ENCODE measurements at places on chromosomes 11 and 22.

DNA sequence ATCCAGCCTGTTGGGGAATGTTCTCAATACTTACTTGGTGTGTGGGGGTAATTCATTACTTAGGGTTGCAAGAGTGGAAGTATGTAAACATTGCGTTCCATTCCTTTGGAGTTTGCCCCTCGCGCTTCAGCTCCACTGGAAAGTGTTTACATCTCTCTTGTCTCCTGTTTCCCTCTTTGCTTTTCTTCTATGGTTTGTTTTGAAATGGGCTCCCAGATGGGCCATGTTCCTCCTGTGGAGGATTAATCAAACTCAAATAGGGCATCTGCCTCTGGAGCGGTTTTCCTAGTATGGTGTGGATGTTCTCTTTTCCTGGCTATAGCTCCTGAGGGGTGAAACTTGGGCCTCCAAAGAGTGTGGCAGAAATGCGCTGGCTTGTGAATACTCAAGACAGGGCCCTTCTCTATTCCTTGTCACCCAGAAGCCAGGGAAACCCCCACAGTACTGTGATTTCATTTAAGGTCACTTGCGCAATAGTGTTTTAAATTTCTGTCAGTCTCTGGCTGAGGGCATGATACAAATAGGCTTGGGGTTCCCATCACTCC, 51.9 kb downstream of the CD44 start:
- DNase-seq = no peak

DNA sequence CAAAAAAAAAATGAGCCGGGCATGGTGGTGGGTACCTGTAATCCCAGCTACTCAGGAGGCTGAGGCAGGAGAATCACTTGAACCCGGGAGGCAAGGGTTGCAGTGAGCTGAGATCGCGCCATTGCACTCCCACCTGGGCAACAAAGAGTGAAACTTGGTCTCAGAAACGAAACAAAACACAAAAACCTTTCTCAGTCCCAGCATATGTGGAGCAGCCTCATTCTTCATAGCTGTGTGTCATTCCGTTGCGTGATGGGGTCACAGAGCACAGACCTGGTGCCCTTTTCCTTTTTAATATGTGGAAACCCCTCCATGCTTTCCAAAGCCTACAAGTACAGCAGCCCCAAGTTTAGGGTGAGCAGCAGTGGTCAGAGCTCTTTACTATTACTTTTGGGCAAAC, 13.7 kb downstream of the PEX26 start:
- no peak for DNase-seq

DNA sequence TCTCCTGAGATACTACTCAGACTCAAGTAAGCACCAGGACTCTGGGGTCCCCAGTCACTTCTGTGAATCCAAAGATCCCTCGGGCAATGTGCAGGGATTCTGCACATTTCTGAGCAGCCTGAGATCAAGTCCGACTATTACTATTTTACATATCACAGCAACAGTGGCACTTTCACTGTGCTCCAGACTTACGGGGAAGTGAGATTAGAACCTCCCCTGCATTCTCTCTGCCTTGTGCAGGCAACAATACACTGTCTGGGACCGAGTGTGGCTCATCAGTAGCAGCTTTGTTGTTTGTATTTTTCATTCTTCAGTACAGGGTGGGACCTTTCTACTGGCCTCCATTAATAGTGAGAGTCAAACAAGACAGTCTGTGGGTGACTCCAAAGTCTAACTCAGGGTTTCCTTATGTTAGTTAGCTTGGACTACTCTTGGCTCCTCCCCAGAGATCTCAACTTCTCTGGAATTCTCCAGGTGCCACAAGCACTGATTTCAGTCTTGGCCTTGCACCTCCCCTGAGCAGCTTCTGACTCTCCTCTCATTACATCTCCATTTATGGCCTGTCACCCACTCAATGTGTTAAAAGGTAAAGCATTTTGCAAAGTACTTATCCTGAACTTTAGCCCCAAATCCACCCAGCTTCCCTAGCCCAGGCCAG, 76.2 kb upstream of the TOP3B start:
- DNase-seq = no peak

- no peak for DNase-seq
Measured at GRCh38 chr11:27122001-27122400, 81.4 kb downstream of the BBOX1 start.

DNA sequence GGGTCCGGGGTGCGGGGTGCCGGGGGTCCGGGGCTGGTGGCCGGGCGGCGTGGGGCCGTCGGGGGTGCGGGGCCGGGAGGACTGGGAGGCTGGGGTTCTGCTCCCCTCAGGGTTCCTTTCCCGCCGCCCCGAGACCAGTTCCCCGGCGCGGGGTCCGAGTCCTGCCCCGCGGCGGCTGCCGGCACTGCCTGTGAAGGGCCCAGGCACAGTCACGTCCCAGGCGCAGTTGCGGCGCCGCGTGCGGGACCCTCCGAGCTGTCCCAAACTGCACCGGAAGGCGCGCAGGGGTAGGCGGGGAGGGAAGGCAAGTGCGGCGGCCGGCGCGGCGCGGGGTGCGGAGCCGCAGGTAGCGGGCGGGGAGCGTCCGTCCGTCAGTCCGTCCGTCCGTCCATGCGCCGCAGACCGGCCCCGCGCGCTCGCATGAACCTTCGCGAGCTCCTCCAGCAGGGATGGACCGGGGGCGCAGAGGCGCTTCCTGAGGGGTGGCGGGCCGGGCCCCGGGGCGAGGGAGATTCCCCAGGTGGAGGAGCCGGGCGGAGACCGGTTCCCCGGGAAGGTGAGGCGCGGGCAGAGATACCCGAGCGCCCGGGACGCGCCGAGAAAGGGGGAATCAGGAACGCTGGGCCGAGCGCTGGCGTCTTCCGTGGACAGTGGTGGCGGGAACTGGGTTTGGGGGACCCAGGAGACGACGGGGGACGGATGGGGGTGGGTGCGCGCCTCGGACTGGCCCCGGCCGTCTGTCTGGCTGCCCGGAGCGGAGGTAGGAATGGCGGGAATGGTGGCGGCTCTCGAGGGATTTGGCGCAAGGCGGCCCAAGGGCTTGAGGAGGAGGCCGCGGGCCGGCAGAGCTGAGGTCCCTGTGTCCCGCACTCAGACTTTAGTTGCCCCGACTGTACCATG, 3.1 kb upstream of the ADORA2A start:
- DNase-seq = no peak

DNA sequence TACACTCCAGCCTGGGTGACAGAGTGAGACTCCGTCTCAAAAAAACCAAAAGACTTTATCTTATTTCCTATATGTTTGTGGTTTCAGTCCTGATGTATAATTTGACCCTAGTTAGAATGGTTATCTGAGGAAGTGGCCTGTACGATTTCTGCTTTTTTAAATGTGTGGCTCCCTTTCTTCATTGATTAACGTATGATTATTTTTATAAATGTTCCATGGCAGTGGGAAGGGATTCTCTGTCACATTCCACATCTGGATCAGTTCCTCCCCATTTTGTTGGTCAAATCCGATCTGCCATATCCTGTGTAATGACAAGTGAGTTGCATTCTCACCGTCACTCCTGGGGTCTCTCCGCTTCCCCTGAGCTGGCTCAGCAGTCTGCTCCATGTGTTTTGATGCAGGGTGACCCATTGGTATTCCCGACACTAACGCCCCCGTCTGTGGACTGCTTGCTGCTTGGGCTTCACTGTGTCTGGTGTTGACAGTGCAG, 20.3 kb downstream of the NEAT1 start:
- DNase-seq = no peak

- no peak for DNase-seq
Measured at GRCh38 chr22:19420321-19420720, 11.2 kb downstream of the HIRA start.

DNA sequence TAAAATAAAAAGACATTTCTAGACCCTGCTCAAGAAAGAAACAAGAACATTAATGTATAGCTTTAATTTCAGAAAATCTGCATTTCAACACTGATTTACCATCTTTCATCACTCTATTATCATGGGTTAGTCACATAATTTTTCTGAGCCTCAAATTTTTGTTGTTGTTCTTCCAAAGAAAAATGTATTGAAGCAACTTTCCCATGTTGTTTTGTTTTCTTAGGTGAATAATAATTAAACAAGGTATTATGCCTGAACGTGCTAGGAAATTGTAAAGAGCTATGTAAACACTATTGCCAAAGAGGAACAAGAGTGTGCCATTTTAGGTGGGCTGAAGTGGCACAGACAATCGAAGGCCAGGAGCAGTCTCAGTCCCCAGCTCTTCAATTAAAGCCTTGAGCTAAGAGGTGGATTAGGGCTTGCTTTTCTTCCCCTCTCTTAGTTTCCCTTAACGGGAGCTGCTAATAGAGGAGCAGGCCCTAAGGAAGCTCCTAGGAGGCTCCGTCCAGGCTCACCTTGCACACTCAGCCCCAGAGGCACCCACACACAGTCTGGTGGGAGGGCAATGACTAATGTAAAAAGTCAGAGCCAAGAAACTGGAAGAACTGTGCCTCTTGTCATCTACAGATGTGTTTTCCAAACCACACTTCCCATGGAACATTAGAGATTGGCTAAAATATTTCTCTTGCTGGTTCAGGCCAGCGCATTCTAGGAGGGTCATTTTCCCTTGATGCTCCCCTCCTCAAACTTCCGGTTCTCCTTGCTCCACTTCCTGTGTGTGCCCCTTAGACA, 8.8 kb upstream of the UBASH3B start:
- DNase-seq = no peak

GRCh38 chr11:14861680-14862079, 30.4 kb downstream of the CYP2R1 start:
- DNase-seq = no peak

DNA sequence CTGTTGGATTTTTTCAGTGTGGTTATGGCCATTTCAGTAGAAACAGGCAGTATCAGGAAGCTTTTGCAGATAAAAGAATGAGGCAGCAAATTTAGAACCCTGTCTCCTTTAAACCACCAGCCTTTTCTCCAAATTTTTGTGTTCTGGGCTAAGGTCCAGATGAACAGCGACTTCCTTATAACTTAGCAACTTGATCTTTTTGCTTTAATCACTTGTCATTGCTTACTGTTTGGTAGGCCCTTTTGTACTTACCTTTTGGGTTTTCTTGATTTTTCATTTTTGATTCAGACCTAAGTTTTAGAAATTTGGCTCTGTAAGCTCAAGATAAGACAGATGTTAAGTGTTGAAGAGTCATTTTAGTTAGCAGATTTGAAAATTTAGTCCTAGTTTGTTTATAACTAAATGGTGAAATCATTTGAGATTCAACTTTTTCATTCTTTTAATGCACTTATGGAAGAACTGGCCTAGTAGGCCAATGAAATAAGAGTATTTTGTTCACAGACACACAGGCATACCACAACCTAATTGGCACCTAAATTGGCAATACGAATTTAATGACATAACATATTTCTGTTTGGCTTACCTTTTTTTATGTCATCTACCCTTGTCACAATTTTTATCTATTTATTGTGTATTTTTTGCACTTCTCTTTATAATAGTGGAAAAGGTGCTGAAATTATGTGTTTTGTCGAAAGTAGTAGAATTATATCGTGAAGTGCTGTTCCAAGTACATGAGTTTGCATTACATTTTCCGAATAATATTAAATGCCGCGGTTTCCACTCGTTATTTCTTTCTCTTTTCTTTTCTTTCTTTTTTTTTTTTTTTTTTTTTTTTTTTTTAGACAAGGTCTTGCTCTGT, 2.1 kb downstream of the RTN3 start:
- DNase-seq = no peak

DNA sequence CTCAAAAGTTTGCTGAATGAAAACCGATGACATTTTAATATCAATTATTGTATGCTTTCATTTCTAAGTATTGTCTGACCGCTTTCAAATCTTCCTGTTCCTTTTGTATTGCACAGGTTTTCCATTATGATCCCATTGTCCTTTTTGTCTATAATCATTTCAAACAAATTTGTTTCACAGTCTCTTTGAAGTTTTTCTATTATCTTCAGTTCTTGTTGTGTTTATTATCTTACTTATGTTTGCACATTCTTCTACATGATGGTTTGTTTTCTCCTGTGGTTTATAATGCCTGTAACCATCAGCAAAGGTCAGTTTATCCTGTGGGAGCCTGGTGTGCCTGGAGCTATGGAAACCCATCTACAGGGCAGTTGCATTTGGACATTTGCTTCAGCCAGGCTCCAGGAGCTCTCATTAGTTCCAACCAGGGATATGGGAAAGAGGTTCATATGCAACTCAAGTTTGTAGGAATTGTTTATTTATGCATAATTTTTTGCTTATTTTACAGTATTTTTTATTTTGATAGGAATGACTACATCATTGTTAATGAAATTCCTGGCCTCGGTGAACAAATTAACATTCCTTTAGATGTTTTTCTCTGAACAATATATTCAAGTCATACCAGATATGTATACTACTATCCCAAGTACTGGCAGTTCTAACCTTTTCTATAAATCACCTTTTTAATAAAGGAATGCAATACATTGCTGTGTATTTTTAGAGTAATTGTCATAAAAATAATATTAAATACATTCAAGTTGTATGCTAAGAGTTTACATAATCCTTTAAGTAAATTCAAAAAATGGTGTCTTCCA, 179.2 kb downstream of the SBF2 start:
- no peak for DNase-seq

DNA sequence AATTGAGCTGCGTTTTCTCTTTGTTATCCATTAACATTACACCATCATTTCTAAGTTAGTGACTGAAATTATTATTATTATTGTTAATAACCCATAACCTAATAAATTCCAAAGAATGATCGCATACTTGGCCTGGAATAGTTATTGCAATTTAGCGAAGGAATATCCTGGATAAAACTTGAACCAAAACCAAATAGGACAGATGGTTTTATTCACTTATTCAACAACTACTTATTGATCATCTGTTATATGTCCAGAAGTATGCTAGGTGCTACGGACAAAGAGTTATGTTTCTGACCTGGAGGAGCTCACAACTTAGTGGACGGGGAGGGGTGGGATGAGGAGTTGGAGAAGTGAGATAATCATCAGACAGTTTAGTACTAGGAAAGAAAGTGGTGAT, 44.8 kb upstream of the ARHGAP20 start:
- no peak for DNase-seq

DNA sequence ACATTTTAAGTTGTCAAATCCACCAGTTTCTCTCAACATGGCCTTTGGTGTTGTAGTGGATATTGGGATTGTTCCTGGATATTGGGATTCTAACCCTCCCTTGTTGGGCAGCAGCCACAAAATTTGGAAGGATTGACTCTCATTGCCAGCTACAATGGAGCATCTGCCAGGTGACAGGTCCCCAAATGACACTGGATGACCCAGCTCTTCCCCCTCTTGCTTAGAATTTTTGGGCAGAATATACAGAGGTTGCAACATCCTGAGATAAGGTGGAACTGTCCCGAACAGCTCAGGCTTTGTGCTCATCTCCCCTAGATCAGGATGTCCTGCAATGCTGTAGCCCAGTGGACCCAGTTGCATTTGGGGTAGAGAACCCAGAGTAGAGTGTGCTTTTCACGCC, 5.3 kb upstream of the TBC1D22A start:
- DNase-seq = no peak

DNA sequence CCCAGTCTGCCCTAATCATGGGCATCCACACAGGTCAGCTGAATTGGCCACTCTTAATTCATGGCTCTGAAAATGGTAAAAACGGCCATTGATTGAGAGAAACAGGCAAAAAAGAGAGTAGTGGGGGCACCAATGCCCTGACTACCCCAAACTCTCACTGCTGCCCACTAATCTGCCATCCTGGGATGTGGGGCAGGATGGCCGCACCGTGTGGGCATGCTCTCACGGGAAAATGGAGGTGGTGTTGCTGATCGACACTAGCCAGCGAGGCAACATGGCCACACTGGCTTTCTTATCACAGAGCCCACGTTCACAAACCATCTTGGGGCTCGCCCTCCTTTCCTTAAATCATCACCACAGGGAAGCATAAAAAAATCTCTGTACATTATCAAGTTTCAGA, 11.2 kb upstream of the TUB start:
- no peak for DNase-seq

- DNase-seq = no peak
Measured at GRCh38 chr11:122711362-122711761, 55.8 kb downstream of the UBASH3B start.

- no peak for DNase-seq
Measured at GRCh38 chr11:118892514-118892913, 8.8 kb downstream of the CXCR5 start.
